Stomach (tissue), 19 donors: ENCODE measurements at places on chromosomes 1 and 21. TPM values are rescaled to one million over a fixed set of nuclear protein-coding genes. Genes with fewer than 3 reads are reported as not detected.

GRCh38 chr1:178500936-178501554 lies 4.3 kb upstream of the CLEC20A start:
- DNase-seq, result no peak

The OR6Y1 gene
- polyA plus RNA-seq, result not detected

- peak; percentile 64 for DNase-seq
Observed at GRCh38 chr1:206633708-206634121, 1.6 kb upstream of the DYRK3 start.

- peak; percentile 89 for DNase-seq
Observed at GRCh38 chr1:37945743-37946702, 830 bp downstream of the INPP5B start.

DNA sequence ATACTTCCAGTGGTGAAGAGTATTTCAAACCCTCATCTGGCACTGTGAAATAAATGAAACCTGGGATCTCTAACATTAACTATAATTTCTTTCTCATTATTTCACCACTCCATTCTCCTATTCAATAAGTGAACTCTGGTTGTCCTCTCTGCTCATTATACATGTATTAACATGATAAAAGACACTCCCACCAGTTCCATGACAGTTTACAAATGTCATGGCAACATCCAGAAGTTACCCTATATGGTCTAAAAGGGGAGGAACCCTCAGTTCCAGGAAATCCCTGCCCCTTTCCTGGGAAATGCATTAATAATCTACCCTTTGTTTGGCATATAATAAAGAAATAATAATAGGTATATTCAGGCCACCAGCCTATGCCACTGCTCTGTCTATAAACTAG lies 62.7 kb upstream of the BRINP3 start:
- no peak for DNase-seq

GRCh38 chr1:91765293-91765692 lies 120.7 kb downstream of the TGFBR3 start:
- no peak for DNase-seq

The SPATA6 gene
- 12.4 TPM for polyA plus RNA-seq

DNA sequence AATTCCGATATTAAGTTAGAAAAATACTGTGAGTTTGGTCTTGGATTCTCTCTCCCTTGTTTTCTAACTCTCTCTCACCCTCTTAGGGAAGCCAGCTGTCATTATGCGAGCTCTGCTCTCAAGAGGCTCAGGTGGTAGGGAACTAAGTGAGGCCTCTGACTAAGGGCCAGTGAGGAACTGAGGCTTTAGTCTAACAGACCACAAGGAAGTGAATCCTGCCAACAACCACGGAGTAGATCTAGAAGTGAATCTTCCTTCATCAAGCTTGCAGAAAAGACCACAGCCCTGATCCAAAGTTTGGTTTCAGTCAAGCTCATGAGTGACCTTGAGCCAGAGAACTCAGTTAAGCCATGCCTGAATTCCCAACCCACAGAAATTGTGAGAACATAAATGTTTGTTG lies 180.1 kb upstream of the PRMT6 start:
- peak; percentile 4 for DNase-seq

The MTF2 gene
- polyA plus RNA-seq, result 4.9 TPM

GRCh38 chr1:216908126-216908525 lies 184.9 kb upstream of the ESRRG start:
- DNase-seq, result no peak

The CD1E gene
- not detected for polyA plus RNA-seq

DNA sequence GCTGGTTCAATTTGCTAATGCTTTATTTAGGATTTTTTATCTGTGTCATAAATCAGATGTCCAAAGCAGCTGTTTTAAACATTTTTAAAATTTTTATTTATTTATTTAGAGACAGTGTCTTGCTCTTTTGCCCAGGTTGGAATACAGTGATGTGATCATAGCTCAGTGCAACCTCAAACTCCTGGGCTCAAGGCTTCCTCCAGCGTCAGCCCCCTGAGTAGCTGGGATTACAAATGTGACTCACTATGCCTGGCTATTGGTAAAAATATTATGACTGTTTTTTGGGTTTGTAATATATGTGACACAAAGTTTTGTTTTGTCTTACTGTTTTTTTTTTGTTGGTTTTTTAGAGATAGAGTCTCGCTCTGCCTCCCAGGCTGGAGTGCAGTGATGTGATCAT lies 11.8 kb downstream of the ZBED6 start:
- DNase-seq, result no peak

- DNase-seq, result no peak
Observed at GRCh38 chr1:177476676-177477075, 305.9 kb downstream of the BRINP2 start.

The KCNQ4 gene
- 2.2 TPM for polyA plus RNA-seq

The KMO gene
- polyA plus RNA-seq, result 0.06 TPM

The ADORA1 gene
- 0.30 TPM for polyA plus RNA-seq

DNA sequence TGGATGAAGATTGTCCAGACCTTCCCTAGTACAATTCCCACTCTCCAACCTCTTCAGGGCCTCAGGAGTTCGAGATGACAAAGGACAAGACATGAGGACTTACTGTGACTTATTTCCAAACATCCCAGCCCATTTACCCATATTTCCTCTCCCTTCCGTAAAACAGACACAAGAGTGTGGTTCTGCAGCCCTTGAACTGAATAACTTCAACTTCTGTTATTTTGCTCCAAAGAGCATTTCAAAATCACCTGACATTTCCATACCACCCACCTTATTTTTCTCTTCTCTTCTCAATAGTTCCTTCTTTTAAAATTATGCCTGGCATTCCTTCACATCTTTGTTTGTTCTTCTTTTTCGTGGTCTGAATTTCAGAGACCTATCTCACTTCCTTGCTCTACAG lies 8.7 kb upstream of the OR10K2 start:
- DNase-seq, result no peak

The KRTAP13-2 gene
- not detected for polyA plus RNA-seq

The ARTN gene
- not detected for polyA plus RNA-seq

The CD244 gene
- polyA plus RNA-seq, result 0.15 TPM

- DNase-seq, result no peak
Observed at GRCh38 chr21:15754640-15755039, 24.9 kb downstream of the USP25 start.

- peak; percentile 2 for DNase-seq
Observed at GRCh38 chr1:179447489-179447888, 81.7 kb downstream of the AXDND1 start.

DNA sequence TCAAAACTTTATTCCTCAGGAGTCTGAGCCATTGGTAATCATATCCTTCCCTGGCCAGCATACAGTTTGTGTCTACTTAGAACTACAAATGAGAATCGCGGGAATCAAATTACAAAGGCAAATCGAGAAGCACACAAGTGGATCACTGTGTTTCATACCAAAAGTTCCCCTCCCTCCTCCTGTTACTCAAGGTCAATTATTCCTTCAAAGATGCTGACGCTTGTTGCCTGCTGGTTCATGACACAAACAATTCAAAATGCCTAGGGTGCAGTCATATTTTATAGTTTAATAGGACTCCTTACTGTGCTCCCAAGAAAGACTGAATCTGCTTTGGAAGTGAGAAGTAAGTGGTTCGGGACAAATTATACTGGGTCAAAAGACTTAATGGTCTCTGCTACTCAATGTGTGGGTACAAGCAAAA lies 93.0 kb upstream of the PBX1 start:
- DNase-seq, result no peak

The LCK gene
- polyA plus RNA-seq, result 2.3 TPM

DNA sequence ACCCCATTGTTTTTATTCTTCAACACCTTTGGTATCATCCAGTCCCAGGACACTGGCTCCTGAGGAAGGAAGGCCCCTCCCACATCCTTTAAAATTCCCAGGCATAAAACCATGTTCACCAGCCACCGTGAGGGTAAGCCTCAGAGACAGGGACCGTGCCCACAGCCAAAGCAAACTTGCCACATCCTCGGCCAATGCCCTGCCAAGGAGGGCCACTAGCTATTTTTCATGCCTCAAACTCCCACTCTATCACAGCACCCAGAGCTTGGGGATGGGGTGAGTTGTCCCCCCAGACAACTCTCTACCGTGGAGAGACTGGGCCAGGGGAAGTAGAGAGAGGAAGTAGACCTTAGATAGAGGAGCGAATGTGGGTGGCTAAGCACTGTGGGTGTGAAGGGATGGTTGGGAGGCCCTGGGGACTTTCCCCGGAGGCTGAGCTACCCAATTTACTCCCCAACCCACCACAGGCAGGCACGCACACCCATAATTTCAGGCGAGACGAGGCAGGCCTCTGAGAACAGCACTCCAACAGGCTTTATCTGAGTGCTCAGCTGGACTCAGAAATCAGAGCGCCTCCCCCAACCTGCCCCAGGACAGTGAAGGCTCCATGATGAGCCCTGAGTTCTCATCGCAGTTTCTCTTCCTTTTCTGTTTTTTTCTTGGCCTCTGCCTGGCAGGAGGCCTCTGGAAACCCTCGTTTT lies 15.9 kb upstream of the BTG2 start:
- DNase-seq, result peak; percentile 83

The CD53 gene
- polyA plus RNA-seq, result 23.0 TPM

DNA sequence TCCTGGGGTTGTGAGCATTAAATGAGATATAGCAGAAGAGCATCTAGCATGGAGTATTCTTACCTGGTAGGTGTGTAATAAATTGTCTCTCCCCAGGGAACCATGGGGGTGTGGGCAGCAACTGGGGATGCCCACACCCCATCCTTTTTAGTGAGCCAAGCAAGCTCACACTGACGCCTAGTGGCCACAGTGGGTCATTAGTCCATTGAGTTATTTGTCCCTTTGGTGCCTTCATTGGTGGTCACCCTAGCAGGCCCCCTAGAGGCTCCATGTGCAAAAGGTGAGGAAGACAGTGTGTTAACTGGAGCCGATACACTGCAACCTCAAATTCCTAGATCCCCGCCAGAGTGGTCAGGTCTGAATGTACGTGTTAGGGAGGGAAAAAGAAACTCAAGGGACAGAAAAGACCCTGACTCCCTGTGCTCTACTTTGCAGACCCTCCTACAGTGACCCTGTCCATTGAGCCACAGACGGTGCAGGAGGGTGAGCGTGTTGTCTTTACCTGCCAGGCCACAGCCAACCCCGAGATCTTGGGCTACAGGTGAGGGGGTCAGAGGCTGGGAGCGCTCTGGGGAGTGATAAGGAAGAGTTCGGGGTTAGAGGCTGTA lies 93.3 kb upstream of the CD1D start:
- DNase-seq, result no peak

The LCE2C gene
- not detected for polyA plus RNA-seq

- DNase-seq, result peak; percentile 28
Observed at GRCh38 chr1:37732111-37732780, 32.7 kb downstream of the EPHA10 start.

The GPR25 gene
- 0.08 TPM for polyA plus RNA-seq

GRCh38 chr1:198391393-198392020 lies 149.0 kb downstream of the ATP6V1G3 start:
- DNase-seq, result no peak

The NLRP3 gene
- polyA plus RNA-seq, result 2.3 TPM
